Activated T-helper 2 cell treated with anti-CD3 and anti-CD28 coated beads, Interferon-gamma antibody, Interleukin-2, Interleukin-4, amounts not matched to agents 10 μg/mL and 5 μg/mL and 100 μg/mL, durations not matched to agents 14 hours and 24 hours and 36 hours (primary cell): ENCODE measurements at places on chromosomes 5 and 9. TPM values are rescaled to one million over a fixed set of nuclear protein-coding genes. Genes with fewer than 3 reads are reported as not detected.

The ANKRD34B gene
- not detected in 2 replicates for total RNA-seq

The PCDHGA6 gene
- 0.48 and 0.55 TPM in 2 replicates for total RNA-seq

The SOWAHA gene
- total RNA-seq: 0.28 and 0.32 TPM in 2 replicates

- DNase-seq: no peak
Measured at GRCh38 chr5:91132550-91132949, 250.6 kb downstream of the ARRDC3 start.

- DNase-seq: no peak
Measured at GRCh38 chr9:127506814-127507750, 55.8 kb downstream of the LRSAM1 start.
